ENCODE measurements at places on chromosomes 13 and 19. TPM values are rescaled to one million over a fixed set of nuclear protein-coding genes. Genes with fewer than 3 reads are reported as not detected.

Gene MEIOSIN
- total RNA-seq: not detected

Gene COL4A1
- 465 TPM for total RNA-seq

Gene PEG3
- total RNA-seq: 79.8 TPM

Gene CYP2A6
- not detected for total RNA-seq

Gene SLITRK1
- total RNA-seq: 7.4 TPM

Gene TMED1
- total RNA-seq: 34.1 TPM

Gene ADGRE1
- 2.1 TPM for total RNA-seq

Gene C1QTNF9B
- 0.88 TPM for total RNA-seq

Gene SIRT6
- total RNA-seq: 10.0 TPM

Gene CELF5
- total RNA-seq: 13.4 TPM

Gene CGB1
- total RNA-seq: not detected

Gene ODAD3
- total RNA-seq: 0.27 TPM

Gene RNF225
- not detected for total RNA-seq

Gene NOTCH3
- 91.8 TPM for total RNA-seq

Measured in camera-type eye (tissue), 1 donor.